ENCODE measurements at places on chromosomes 2 and 18.
A peak's percentile ranks its signal among the peaks of the same experiment; 100 is the strongest.

DNA sequence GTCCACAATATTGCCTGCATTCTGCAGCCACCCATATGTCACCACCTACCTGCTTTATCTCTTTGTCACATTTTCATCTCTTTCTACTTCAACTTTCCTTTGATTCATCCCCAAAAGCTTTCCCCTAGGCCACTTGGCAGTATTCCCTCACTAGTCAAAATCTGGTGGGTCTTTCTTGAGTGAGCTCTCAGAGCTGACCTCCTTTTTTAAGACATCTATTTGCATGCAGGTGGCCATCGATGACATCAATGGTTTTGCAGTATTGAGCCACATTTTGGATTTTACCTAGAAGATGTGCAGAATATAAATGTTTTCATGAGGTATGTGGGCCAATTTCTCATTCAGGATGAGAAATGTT is 133.4 kb upstream of the REG3A start:
- no peak for DNase-seq

DNA sequence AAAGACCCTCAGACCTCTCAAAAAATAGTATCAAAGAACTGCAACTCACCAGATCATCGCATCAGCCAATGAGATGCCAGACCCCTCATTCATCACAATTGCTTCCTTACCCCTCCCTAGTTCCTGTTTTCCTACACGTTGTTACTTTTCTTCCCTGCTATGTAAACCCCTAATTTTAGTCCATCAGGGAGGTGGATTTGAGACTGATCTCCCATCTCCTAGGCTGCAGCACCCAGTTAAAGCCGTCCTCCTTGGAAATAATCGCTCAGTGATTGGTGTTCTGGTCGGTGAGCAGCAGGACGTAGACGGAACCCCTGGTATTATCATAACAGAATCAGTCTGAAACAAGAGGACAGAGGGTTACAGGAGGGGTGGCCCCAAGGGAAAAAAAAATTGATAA is 44.0 kb upstream of the MAP4K4 start:
- no peak for DNase-seq

DNA sequence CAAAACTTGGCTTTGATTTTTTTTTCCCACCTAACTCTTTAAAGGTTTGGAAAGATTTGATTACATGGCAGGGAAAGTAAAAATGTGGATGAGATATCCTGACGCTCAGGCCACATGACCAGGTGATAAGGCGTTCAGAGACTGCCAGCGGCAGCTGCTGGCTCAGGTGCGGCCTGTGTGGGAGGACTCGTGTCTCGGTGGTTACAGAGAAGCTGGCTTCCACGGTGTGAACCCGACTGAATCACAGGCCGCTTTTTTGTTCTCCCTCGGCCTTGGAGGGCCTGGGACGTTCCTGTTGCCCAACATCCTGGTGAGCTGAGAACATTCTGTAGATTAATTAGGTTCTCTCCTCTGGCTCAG is 124.2 kb upstream of the ZNF516 start:
- DNase-seq, result peak; percentile 43

DNA sequence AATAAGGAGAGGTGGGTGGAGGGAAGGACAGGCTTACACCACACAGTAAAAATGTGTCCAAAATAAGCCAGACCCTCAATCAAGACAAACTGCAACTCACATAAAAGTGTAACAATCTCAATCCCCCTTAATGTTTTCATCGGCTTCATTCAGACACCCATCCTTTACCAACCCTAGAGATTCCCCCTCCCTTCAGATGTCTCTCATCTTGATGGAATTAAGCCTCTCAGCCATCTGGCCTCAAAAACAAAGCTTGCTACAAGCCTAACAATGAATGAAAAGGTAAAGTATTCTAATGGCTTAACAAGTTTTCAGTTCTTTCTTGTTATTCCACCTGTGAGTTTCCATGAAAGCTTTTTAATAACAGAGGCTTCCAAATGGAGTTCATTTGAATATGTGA is 5.2 kb downstream of the RTTN start:
- no peak for DNase-seq

GRCh38 chr2:217402144-217402543 is 542.3 kb upstream of the TNP1 start:
- DNase-seq, result no peak

DNA sequence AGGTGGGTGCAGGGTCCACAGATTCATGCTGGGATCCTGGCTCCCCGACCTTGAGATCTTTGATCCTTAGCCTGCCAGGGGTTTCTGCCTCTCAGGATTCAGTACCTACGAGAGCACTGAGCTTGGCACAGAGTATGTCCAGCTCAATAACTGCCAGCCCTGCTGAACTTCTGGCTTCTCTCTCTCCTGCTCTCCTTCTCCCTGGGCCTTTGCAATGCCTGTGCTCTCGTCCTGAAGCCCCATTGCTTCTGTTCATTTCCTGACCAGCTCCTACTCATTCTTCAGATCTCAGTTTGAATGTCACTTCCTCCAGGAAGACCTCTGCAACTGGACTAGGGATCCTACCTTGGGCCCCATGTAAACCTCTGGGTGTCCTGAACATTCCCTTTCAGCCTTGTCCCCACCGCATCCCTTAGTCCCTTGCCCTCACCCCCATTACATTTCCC is 113.8 kb upstream of the HAAO start:
- DNase-seq, result no peak

DNA sequence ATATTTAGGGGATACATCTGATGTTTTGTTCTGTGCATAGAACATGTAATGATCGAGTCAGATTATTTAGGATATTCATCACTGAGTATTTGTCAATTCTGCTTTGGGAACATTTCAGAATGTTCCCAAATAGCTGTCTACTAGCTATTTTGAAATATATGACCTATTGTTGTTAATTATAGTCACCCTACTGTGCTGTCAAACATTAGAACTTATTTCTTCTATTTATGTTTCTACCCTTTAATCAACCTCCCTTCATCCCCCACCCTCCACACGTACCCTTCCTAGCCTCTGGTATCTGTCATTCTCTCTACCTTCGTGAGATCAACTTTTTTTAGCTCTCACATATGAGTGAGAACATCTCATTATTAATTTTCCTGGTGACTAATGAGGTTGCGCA is 40.9 kb downstream of the ANKRD12 start:
- no peak for DNase-seq

- no peak for DNase-seq
Measured at GRCh38 chr2:241350878-241351639, 5.0 kb upstream of the FARP2 start.

DNA sequence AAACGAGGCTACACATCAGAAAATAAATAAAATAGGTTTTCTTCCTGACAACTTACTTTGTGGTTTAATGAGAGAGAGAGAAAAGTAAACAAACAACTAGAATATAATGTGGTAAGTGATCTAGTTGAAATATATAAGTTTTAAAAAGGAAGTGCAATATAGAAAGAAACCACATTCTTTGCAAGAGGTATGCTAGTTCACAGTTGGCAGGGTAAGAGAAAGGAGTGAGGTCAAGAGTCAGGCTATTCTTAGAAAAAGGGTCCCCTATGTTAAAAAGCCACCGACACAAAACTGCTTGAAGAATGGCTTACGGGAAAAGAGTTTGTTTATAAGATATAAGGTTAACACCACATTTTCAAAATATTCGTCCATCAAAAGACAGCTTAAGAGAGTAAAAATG is 462.1 kb downstream of the ERBB4 start:
- DNase-seq, result no peak

GRCh38 chr2:47187069-47187468 is 32.0 kb upstream of the STPG4 start:
- DNase-seq, result no peak

DNA sequence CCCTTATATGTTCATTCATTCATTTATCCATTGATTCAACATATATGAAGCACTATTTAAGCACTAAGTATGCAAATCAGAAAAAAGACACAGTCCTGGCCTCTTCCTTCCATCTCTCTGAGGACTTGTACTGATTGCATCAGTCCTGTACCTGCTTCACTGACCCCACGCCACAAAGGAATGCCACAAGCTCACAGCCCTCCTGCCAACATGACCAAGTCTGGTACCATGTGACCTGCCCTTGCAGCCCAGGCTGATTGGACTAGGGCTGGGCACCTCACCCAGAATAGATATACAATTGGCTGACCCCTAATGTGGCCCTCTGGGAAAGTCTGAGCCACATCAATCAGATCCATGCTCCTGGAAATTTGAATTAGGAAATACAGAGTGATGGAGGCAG is 196.6 kb downstream of the AGPS start:
- DNase-seq, result no peak

DNA sequence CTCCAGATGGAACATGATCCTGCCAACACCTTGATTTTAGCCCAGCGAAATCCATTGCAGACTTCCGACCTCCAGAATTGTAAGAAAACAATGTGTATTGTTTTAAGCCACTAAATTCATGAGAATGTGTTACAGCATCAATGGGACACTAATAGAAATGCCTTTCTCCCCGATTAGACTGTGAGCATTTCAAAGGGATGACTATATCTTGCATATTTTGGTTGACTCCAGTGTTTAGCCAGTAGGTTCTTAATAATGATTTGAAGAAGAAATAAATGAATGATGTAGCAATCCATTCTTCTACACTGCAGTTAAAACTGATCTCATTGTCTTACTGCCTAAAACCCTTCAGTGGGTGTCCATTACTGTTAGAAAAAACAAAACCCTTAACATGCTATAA is 67.4 kb upstream of the ACVR1C start:
- DNase-seq, result peak; percentile 79

GRCh38 chr2:81895620-81896250 is 1591.2 kb upstream of the LRRTM1 start:
- DNase-seq, result no peak
